AG04450 (cell line): ENCODE measurements at places on chromosomes 1 and 21. TPM values are rescaled to one million over a fixed set of nuclear protein-coding genes. Genes with fewer than 3 reads are reported as not detected.
A peak's percentile ranks its signal among the peaks of the same experiment; 100 is the strongest.

Gene NBPF8
- 25.4 and 30.1 TPM in 2 replicates for polyA plus RNA-seq

Gene TLR5
- 0.07 and 0.11 TPM in 2 replicates for polyA plus RNA-seq

Gene ANKRD45
- 0.17 and 0.29 TPM in 2 replicates for polyA plus RNA-seq

Gene ZMYND12
- 0.36 and 0.42 TPM in 2 replicates for polyA plus RNA-seq

Gene CAPN8
- polyA plus RNA-seq, result not detected in 2 replicates

Gene TIAM1
- polyA plus RNA-seq, result 2.0 and 2.1 TPM in 2 replicates

Gene TSPEAR
- polyA plus RNA-seq, result not detected in 2 replicates

Gene SPRR2A
- not detected in 2 replicates for polyA plus RNA-seq

Gene IFNGR2
- polyA plus RNA-seq, result 90.8 and 93.4 TPM in 2 replicates

Gene NEXN
- polyA plus RNA-seq, result 28.6 and 39.9 TPM in 2 replicates

Gene MRAP
- not detected in 2 replicates for polyA plus RNA-seq

DNA sequence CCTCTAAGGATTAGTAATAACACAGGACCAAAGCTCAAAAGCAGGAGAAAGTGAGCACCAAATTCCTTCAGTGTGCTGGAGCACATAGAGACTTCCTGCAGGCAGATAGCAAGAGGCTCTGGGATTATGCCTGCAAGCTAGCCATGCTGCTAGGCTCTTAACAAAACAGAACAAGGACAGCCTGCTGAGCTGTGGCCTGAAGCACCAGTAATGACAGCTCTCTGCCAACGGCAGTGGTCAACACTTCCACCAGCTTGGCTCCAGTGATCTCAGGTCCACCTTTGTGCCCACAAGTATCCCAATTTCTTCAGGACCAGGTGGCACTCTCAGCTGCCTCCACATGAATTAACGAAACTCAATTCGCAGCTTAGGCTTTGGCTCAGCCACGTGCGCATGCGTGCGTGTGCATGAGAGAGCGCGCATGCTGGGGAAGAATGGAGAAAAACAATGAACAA, 64.2 kb downstream of the SLC45A1 start:
- DNase-seq, result no peak

DNA sequence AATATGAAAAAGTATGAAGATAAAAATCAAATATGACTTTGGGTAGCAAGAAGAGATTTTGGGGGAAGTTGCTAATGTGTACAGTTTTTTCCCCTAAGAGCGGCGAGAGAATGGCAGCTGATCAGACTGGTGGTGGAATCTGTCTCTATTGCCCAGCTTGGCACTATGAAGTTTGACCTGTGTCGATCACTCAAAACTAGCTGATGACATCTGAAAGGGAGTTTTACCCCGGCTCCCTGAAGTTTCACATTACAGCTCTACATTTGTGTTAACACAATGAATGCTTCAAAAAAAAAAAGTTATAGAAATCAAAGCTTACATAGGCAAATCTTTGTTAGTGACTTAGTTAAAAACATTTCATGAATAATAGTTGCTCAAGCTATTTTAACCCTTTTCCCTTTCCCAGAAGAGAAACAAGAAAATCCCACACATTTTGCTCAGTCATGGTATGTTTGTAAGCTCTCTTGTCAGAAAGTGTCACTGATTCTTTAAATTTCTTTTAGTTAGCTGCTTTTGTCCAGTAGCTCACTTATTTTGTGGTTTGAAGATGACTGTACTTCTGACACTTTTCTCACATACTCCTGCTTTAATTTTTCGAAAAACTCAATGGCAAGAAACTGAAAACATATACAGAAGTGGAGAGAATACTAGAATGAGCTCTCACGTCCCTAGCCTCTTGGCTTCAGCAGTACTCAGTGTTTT, 41.3 kb downstream of the DYRK1A start:
- DNase-seq, result no peak

DNA sequence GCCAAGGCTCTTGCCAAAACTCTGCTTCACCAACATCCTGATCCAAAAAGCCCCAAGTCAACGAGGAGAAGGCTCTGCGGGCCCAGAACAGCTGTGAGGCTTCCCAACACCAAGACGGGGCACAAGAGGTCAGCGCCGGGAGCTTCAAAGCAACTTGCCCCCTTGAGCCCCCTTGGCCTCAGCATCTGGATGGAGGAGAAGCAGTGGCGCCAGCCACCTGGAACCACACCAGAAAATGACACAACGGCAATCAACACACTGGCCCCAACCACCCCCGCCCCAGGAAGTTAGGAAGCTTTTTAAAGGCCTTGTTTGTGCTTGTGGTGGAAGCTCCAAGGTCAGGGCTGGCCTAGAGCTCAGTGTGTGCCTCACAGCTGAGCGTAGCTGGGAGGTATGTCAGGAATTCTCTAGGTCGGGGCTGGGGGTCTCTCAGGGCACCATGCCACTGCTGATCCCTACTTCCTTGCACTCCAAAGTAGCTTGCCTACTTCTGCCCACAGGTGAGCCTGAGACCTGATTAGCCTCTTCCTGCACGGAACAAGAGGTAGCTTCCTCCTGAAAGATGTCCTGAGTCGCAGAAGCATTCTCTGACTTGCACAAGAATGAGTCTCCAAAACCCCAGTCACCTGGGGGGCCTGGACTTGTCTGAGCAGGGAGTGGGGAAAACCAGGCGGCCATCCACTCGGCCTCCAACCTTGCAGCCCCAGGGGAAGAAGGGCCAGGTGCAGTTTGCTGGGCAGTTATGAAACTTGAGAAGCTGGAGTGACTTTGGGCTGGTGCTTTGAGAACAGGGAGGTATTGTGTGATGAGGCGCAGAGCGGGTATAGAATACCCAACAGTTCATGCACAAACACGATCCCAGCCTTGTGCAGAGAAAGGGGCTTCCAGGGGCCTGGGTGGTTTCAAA, 9.7 kb upstream of the SRP9 start:
- peak; percentile 51 for DNase-seq

- DNase-seq, result no peak
Observed at GRCh38 chr1:38919130-38919529, 22.5 kb downstream of the RHBDL2 start.

GRCh38 chr1:211606332-211606913, 27.5 kb upstream of the SLC30A1 start:
- DNase-seq, result no peak

DNA sequence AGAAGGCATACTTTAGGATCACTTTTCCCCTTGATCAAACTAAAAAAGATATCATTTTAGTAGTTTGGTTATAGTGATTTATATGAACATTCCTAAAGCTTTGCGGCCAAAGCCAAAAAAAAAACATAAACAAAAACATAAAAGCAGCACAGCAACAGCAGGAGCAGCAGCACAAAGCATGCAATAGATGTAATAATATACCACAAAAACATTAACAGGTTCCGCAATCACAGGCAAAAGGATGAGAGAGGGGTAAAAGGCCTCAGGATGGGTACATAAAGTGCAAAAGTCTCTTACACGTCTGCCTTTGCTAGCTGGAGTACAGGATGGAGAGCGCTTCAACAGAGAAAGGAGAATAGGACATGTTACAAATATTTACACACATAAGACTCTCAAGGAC, 119.0 kb downstream of the COQ8A start:
- DNase-seq, result no peak

- DNase-seq, result no peak
Observed at GRCh38 chr1:32972814-32973428, 8.3 kb upstream of the RNF19B start.

- no peak for DNase-seq
Observed at GRCh38 chr1:30360753-30361152, 362.6 kb downstream of the MATN1 start.

- DNase-seq, result no peak
Observed at GRCh38 chr1:67120855-67121619, 13.7 kb downstream of the C1orf141 start.

DNA sequence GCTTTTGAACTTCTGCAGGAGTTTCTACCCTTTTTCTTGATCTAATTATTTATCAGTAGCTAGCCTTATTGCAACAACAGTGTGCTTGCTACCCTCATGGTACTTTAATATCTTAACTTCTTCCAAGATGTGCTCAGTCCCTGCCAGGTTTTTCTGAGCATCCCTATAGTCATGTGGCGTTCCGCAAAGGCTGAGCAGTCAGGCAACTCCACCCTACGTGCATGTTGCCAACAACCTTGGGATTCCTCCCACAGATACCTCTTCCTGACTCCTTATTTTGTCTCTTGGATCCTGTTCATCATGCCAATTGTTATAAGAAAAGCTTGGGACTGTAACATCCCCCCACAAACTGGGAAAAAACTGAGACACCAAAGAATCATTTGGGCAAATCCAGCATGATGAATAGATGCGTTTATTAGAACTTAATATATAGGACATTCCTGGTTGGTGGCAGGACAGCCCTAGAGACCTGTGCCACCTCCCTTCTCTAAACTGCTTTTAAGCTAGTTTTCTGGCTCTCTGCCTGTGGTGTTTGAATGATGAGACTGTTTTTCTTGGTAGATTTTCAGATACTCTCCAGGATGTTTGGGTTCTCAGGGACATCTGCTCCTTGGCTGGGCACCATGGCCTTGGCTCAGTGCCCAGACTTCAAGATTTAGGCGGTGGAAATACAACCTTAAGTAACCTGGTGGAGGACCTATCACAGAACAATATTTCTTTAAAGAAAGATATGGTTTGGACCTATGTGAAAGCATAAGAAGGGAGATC, 27.1 kb upstream of the KCTD3 start:
- DNase-seq, result no peak

DNA sequence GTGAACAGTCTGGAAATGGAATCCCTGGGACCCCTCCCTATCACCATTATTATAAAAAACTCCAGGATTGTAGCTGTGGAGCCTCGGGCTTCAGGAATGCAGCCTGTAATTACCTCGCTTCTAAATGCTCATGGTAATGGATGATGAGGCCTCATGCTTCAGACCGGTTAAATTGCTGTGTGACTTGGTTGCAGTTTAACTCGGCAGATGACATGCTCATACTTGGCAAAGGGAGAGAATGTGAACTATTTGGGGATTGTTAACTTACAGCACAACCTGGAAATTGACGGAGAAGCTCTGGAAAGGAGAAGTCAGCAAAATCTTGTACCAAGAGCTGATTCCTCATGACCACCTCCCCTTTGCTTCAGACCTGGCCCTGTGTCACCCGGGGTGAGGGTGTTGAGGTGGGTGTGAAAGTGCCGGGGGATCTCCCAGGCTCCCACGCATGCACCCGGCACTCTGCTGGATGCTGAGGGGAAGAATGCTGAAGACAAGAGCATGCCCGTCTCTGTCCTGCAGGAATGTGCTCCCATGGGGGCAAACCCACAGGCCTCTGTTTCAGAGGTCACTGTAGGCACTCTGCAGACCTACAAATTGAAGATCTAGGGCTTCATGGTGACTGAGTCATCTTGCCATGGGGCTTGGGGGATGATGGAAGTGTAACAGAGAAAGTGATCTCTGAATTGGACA, 364.8 kb downstream of the RPS6KC1 start:
- no peak for DNase-seq

GRCh38 chr1:183191833-183192232, 5.8 kb downstream of the LAMC2 start:
- DNase-seq, result peak; percentile 68

DNA sequence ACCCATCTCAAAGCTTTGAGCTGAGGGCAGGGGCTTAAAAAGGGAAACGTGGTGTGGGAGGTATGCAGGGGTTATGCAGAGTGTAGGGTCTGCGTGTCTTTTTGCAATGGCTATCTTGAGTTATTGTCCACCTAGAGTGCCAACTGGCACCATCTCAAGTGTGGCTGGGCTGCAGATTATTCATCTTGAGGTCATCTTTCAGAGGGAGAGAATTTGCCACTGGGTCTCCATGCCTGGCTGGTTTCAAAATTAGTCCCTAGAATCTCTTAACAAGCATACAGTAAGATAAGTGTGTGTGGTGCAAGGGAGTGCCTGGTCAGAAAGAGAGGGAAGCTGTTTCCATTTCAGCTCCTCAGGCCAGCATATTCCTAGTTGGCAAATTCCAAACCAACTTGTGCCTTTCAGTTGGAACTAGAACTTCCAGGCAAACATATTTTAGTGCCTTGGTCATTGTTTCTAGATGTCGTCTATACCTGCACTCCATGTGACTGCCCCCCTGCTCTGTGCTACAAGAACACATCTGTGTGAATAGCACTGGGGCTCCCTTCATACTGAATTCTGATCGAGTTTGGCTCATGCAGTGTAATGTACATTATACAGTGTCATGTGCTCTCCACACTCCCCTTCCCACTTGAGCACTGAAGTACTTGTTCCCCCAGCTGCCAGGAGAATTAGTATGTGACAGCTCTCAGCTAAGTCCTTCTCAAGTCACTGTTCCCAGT, 5.0 kb upstream of the OR2T8 start:
- no peak for DNase-seq

GRCh38 chr1:79875187-79875586, 868.7 kb upstream of the ADGRL4 start:
- no peak for DNase-seq

DNA sequence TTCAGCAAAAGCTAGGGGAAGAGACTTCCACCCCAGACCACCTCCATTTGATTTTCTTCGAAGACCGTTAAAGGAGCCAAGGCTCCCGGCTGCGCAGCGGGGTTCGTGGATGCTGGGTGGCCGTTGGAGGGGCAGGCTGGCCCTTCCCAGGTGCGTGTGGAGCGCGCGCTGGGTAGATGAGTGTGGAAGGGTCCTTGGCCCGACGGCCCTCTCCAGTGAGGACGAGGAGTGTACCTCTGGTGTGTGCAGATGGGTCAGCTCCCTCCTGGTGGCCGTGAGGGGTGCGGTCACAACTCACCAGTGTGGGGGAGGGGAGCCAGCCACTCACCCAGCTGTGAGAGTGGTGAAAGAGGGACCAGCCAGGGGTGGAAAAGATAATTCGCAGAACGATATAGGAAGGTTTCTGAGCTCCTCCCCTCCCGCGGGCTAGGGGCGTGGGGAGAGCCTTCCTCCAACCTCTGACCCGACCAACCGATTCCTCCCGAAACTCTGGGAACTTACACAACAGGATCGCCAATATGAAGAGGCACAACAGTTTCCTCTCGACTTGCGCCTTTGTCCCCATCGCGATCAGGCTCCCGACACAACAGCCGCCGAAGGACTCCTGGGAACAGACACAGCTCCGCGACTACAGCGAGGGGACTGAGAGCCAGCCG, at the start of gene F11R:
Gene F11R (minus strand): TSS at position 644 of the 656 bp plus-strand sequence. CDS start 79 bp downstream, at position 565.
- DNase-seq, result no peak

- no peak for DNase-seq
Observed at GRCh38 chr1:151171190-151171589, 4.6 kb downstream of the TMOD4 start.
